ENCODE measurements at places on chromosomes 2 and 18.

GRCh38 chr2:188610050-188610444 lies 318.4 kb downstream of the GULP1 start:
- DNase-seq, result no peak

DNA sequence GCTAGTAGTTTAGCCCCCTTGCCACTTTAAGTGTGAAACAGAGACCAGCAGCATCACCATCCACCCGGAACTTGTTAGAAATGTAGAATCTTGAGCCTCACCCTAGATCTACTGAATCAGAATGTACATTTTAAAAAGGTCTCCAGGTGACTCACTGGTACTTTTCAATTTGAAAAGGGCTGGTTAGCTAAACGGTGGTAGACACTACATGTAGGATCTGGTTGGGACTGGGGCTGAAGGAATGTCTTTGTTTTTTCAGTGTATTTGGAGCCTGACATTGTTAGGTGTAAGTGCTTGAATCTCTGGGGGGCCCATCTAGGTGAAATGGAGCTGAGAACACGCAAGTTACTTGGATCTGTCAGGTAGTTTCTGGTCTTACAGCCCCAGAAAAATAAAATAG lies 44.0 kb upstream of the XPO1 start:
- DNase-seq, result no peak

- no peak for DNase-seq
Measured at GRCh38 chr2:147623328-147623727, 221.5 kb upstream of the ACVR2A start.

- DNase-seq, result peak; percentile 74
Measured at GRCh38 chr2:9675415-9676351, 44.9 kb upstream of the YWHAQ start.

DNA sequence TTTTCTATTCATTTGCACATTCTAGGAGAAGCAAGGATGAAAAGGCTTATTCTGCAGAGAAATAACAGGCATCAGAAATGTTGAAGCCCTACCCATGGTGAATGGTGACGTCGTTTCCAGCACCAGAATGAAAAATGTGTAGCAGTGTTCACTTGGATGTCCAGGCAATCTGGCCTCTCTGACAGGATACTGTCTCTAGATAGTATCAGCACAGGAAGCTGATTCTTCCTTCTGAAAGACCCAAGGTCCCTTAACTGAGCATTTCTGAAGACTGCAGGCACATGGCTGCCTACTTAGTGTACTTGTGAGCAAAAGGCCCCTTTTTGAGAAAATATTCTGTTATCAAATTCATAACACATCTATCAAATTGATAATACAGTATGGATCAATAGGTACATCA lies 234.1 kb downstream of the XIRP2 start:
- no peak for DNase-seq

GRCh38 chr18:76493213-76494161 lies 1.6 kb downstream of the ZNF516 start:
- no peak for DNase-seq

DNA sequence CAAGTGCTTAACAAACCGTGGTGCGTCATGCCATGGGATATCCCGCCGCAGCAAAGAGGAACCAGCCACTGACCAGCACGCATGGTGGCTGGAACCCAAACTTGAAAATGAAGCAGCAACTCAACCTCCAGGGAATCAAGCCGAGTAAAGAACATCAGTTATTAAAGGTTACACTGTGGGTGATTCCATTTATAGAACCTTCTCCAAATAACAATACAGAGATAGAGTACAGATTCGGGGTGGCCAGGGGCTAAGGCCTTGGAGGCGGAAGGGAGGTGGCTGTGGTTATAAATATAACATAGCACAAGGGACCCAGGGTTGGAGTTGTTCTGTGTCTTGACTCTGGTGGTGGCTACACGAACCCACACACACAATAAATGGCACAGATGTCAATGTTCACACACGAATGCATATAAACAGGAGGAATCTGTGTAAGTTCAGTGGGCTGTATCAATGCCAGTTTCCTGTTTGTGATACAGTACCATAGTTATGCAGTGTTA lies 123.1 kb downstream of the EIPR1 start:
- DNase-seq, result no peak

GRCh38 chr2:235594041-235594440 lies 100.2 kb downstream of the AGAP1 start:
- DNase-seq, result peak; percentile 61

GRCh38 chr2:23843051-23843976 lies 83.6 kb downstream of the ATAD2B start:
- no peak for DNase-seq

DNA sequence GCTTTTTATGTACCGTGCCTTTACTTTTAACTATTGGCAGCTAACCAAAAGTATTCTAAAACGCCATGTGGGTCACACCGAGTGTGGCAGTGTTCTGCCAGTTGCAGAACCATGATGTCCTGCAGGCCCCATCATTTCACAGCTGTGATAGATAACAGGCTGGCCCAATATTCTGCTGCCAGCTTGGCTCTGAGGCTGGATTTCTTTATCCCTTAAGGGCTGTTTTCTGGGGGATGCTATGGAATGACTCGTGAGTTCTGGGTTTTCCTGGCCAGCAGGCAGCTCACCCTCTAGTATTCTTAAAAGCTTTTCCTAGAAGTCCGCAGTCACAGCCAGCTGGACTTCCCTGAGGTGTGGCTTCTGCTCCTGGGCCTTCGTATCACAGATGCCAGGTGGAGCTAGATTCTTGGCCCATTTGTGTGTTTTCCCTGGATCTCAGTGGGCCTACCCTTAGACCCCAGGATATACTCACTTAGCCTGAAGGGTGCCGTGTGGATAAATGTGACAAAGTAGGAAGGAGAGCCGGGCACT lies 41.0 kb downstream of the FHOD3 start:
- no peak for DNase-seq

- no peak for DNase-seq
Measured at GRCh38 chr2:11701206-11701605, 31.2 kb upstream of the NTSR2 start.

GRCh38 chr2:216855079-216855478 lies 4.8 kb downstream of the TNP1 start:
- no peak for DNase-seq

- DNase-seq, result no peak
Measured at GRCh38 chr18:58227361-58227930, 183.4 kb downstream of the NEDD4L start.

GRCh38 chr2:157748371-157749142 lies 119.9 kb upstream of the ACVR1C start:
- DNase-seq, result no peak

DNA sequence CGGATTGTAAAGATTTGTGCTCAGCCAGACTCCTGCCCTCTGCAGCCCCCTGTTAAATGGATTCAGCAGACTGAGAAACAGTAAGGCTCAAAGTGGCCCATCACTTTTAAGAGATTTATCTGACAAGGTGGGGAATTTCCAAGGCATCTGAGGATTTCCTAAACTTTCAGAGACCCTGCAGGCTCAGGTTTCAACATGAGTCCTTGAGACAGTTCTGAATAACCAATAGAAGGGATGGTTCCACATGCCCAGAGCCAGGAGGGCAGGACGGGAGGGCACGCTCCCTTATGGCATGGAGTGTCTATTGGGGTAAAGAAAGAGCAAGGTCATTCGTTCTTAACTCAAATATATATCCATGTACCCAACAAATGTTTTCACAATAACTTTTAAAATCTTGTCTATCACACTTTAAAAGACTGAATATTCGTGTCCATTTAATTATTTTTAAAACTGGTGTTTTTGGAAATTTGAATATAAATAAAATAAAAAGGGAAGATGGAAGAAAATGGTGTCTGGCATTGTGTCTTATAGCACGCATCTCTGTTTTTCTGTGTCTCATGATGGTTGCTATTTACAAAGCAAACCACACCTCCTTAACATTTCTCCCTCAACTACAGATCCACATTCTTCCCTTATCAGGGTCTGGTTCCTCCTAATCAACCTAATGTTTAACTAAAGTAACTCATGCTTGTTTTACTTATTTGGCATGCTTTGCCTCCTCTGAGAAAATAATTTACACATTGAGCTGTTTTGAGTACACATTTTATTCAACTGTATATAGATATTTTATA lies 56.0 kb upstream of the DSG1 start:
- no peak for DNase-seq

- peak; percentile 12 for DNase-seq
Measured at GRCh38 chr2:144152817-144153271, 367.1 kb downstream of the ZEB2 start.

DNA sequence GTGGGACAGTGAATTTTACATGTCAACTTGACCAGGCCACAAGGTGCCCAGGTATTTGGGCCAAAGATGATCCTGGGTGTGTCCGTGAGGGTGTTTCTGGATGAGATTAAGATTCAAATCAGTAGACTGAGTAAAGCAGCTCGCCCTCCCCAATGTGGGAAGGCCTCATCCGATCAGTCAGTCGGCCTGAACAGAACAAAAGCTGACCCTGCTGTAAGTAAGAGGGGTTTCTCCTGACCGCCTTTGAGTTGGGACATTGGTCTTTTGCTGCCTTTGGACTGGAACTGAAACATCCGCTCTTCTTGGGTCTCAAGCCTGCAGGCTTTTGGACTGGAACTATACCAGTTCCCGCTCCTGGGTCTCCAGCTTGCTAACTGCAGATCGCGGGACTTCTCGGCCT lies 233.3 kb downstream of the KLHL29 start:
- DNase-seq, result no peak

- DNase-seq, result no peak
Measured at GRCh38 chr2:127683757-127684156, 8.4 kb upstream of the LIMS2 start.

DNA sequence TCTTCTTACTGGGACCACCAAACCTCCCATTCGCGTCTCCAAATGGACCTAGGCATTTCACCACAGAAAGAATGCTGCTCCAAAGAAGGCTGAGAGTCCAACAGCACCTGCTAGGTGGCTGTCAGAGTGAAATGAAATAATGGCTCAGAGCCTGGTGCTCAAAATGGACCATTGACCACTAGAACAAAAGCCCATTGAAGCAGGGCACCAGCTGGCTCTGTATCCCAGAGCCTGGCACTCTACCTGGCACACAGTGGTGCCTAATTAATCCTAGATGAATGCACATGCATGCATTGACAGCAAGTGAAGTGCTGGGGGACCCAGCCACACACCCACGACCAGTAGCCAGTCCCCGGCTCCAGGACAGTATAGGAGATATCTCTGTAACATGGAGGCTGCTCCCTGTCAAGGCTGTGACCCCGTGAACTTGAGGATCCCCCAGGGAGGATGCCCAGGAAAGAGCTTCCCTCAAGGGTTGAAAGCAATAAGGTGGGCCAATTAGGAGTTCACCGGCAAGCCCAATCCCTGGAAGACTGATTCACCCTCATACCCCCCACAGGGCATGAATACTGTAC lies 261.3 kb downstream of the TNS1 start:
- no peak for DNase-seq

DNA sequence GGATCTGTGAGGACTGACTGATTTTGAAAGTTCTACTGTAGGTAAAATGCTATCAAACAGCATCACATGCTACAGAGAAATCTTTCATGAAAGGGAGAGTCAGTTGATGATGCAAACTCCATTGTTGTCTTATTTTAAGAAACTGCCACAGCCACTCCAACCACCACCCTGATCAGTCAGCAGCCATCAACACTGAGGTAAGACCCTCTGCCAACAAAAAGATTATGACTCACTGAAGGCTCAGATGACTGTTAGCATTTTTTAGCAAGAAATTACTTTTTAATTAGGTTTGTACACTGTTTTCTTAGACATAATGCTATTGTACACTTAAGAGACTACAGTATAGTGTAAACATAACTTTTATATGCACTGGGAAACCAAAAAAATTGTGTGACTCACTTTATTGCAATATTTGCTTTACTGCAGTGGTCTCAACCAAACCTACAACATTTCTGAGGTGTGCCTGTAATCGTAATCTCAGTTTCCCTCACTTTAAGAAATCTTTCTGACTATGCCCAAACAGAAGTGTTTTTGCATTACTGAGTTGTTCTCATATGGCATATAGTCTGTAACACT lies 42.8 kb downstream of the METTL8 start:
- DNase-seq, result no peak

DNA sequence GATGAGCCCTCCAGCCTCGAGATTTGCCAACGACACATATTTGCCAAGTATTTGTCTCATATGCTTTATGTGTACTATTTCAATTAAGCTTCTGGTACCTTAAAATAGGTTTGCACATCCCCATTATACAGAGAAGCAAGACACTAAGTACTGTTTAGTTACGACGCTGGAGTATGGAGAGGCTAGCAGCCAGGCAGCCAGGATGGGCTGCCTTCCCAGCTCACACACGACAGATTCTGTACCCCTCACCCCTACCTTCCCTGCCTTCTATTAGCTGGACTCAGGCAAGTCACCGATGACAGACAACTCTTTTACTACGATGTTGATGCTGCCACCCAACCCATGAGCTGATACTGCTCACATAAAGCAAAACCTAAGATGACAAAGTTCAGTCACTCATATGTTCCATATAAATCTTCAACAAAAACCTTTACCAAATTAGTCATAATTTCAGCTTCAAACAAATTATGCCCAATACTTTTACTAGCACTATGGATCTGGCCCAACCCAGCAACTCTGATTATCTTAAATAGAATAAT lies 17.0 kb downstream of the PDIA6 start:
- DNase-seq, result no peak

DNA sequence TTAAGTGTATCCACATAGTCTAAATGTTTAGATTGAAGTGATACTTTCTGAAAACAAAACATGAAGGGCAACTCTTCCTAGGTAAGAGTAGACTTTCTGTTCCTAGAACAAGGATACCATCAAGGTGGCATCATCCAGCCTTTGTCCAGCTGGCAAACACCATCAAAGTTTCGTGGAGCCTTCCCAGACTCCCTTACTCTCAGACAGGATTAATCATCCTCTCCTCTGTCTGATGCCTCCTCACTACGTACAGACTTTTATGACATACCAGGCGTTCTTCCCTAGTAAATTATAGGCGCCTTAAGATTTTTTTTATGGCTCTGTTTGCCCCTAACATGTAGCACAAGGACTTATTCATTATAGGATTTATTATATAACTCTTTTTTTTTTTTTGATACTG lies 29.4 kb upstream of the ASNSD1 start:
- DNase-seq, result no peak

- DNase-seq, result no peak
Measured at GRCh38 chr2:119606674-119607073, 62.4 kb downstream of the CFAP221 start.

DNA sequence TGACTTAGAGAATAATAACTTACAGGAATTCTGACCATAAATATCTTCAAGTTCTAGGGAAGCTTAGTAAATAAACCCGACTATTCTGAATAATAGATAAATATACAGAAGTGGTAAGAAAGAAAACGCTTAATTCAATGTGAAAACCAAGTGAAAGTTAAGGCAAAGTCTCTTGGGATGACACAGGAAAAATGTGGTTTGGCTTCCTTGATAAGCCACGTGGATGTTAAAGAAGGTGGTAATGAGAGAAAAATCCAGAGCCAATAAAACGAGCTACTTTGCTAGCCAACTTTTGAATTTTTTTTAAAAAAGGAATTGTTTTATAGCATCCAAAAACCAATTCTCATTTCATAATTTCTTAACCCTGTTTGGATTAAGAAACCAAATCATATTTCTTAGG lies 166.2 kb upstream of the VRK2 start:
- no peak for DNase-seq

GRCh38 chr2:121783180-121783579 lies 27.7 kb downstream of the TSN start:
- DNase-seq, result no peak
